Cardiac fibroblast (primary cell): ENCODE measurements at places on chromosomes 2 and 18.
A peak's percentile ranks its signal among the peaks of the same experiment; 100 is the strongest.

GRCh38 chr2:191611614-191612013 lies 66.3 kb upstream of the NABP1 start:
- no peak for DNase-seq

DNA sequence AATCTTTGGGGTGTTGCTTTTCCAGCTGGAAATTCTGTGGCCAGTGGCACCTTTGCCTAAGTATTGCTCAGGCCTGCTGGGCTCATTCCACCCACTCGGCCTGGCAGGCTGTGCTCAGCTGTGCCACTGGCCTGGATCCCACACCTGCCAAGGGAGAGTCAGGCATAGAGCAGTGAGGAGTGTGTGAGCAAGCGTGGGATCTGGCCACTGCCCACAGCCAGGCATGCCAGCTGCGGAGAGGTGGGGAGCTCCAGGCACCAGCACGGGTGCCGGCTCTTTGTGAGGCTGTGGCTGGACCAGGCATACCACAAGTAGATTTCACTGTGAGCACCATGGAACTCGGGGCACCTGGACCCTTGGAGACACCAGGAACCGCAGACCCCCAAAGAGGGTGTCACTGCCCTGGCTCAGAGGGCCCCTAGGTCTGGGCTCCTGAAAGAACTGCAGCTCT lies 118.1 kb upstream of the MAP2 start:
- no peak for DNase-seq

- DNase-seq: peak; percentile 43
Observed at GRCh38 chr2:127486247-127487058, 39.8 kb downstream of the IWS1 start.

GRCh38 chr2:29444150-29444549 lies 328.9 kb downstream of the CLIP4 start:
- no peak for DNase-seq

DNA sequence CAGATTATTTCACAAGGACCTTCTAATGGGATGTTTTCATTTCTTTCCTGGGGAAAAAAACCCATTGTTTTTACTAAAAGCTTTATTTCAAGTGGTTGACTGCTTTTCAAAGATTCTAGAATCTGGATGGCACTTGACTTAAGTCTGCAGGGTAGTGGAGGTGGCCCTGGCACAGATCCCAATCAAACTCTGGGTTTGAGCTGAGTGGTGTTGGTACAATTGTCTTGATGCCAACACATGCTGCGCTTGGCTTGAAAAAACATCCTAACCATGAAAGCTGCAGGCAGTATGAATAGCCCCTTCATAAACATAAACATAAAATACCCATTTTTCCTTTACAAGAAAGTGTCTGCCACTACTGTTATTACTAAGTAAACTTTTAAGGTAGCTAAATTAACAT lies 3.6 kb downstream of the PAPOLG start:
- no peak for DNase-seq

GRCh38 chr18:35856178-35856577 lies 116.3 kb upstream of the RMP24 start:
- DNase-seq: no peak

GRCh38 chr2:180778291-180778690 lies 202.1 kb upstream of the UBE2E3 start:
- DNase-seq: no peak

DNA sequence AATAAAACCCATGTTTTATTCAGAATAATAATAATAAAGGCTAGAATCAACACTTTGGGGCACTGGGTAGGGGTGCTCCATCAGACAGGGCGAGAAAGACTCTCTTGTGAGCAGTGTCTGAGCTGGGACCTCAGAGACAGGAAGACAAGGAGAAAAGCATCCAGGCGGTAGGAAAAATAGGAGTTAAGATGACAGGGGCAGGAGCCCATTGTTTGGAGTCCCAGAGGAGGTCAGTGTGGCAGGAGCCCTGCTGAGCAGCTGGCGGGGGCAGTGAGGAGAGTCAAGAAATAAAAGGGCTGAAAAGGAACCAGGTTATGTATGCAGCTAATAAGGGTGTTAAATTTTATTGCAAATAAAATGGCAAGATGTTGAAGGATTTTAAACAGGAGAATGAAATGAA lies 457.4 kb downstream of the FBXO15 start:
- no peak for DNase-seq

GRCh38 chr2:128986026-128986715 lies 667.5 kb upstream of the HS6ST1 start:
- DNase-seq: no peak

DNA sequence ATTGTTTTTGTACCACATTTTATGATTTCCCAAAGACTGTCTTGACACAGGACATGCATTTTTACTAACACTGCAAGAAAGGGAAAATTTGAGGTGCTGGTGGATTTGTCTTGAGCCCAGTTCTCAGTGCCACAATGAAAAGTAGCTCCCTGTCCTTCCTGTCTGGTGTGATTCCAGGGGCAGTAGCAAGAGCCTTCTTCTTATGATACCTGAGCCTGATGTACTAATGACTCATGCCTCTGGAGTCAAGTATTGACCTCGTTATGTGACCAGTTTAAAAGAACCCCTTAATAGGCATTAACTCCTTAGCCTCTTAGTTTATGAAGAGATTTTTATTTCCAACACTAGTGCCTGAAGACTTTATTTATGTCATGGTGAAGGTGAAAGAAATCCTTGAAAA lies 728.6 kb downstream of the SLC4A3 start:
- DNase-seq: no peak

DNA sequence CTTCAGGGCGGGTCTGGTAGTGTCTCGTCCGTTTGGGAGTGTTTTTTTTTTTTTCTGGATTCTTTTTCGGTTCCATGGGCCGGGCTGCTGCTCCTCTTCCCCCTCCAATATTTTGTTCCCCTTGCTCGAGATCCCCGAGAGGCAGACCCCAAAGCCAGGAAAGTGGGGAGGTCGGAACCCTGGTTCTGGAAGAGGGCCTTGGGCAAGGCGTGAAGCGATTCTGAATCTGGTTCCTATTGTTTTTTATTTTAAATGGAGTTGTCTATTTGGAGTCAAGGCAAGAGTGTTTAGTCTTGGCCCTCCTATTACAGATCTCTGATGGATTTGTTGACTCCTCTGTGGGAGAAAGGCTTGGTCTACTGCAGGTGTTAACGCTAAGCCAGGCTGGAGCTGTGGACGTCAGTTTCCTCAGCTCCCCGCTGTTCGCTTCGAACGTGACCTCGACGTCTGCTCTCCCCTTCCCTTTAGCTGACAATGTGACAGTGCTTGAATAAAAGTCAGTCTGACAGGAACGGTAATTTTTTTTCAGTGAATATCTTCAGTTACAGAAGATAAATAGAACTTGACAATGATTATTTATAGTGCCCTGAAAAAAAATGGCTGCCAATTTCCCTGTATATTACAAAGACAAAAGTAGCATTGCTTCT lies 683 bp upstream of the DNAJC27 start:
- peak; percentile 52 for DNase-seq

DNA sequence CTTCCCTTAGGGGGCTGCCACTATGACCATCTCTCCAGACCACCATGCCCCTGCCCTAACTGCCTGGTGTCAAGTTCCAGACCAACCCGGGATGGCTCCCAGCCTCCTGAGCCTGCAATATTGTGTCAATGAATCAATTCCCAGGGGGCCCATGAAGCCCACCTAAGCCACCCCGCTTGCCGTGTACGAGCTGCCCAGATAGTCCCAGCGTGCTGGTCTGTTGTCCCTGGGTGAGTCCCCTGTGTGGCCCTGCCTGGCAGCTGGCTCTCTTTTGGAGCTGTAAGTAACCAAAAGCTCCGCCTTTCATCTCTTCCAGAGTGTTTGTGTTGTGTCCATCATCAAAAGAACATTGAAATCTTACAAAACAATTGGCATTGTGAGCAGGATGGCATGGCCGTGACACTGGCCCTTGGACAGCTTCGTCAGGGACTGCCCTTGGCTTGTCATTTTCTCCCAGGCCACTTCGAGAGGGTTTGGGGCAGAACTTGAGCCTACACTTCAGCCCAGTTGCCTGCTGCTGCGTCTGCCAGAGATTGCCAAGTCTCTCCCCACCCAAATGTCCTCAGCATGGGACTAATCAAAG lies 11.3 kb upstream of the MAL start:
- DNase-seq: no peak

GRCh38 chr2:25521665-25522387 lies 151.6 kb downstream of the DTNB start:
- peak; percentile 89 for DNase-seq

DNA sequence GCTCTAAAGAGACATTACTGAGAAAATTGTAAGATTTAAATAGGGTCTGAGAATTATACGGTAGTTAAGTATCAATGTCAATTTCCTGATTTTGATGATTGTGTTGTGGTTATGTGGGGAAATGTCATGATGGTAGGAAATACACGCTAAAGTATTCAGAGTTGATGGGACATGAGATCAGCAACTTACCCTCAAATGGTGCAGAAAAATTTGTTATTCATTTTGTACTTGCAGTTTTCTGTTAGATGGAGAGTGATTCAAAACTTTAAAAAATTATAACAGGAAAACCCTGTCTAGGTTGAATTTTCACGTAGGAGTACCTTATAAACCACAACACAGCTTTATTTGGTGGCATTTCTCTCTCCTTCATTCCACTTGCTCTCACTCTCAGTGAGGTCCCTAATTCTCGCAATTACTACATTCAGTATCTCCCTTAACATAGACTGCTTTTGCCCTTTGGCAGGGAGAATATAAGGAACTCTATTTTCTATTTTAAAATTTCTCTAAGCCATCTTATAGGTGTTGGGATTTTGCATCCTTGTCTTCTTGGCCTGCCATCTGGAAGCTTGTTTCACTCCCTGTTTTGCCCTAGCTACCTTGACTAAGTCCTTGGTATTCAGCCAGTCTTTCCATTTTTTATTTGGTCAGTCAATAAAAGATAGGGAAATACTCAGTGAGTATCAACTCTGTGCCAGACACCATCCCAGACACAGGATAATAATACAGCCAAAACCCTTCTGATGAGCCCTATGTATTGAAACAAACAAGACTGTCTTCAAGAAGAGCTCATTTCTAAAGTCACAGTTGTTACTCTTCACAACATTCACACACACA lies 550.6 kb upstream of the ACVR2A start:
- DNase-seq: no peak

DNA sequence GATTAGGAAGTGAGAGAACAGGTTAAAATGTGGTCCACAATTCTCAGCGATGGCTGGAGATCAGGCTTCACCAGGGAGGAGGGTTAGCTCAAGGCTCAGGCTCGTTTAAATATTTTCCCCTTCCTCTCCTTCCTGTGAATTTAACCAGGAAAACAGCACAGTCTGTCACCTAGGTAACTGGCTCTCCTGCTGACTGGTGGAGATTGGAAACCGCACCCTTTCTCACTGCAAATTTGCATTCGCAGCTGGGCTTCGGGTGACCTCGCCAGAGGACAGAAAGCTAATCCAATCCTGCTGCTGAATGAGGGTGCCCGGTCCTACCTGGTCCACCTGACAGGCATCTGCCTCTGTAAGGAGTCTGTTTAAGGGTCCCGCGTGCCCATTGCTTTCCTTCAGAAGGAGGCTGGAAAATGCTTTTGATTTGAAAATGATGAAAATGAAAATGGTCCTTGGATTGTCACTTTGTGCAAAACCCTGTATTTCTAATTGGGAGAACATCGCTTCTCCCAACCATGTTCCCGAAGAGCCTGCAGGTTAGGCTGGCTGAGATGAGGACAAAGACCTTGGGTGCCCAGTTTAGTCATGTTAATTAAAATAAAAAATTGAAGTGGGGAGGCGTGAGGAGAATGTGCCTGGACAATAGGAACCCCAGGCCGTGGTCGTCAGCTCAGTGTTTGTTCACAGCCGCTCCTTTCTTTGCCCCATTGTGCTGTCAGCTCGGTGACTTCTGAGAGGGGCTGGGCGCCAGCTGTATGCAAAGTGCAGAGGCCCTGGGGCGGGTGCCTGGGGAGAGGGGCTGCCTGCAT lies 43.4 kb upstream of the MTCL1 start:
- DNase-seq: peak; percentile 32

- DNase-seq: no peak
Observed at GRCh38 chr2:54949431-54949830, 100.8 kb downstream of the RTN4 start.

- DNase-seq: no peak
Observed at GRCh38 chr18:37637478-37637850, 71.9 kb upstream of the CELF4 start.

DNA sequence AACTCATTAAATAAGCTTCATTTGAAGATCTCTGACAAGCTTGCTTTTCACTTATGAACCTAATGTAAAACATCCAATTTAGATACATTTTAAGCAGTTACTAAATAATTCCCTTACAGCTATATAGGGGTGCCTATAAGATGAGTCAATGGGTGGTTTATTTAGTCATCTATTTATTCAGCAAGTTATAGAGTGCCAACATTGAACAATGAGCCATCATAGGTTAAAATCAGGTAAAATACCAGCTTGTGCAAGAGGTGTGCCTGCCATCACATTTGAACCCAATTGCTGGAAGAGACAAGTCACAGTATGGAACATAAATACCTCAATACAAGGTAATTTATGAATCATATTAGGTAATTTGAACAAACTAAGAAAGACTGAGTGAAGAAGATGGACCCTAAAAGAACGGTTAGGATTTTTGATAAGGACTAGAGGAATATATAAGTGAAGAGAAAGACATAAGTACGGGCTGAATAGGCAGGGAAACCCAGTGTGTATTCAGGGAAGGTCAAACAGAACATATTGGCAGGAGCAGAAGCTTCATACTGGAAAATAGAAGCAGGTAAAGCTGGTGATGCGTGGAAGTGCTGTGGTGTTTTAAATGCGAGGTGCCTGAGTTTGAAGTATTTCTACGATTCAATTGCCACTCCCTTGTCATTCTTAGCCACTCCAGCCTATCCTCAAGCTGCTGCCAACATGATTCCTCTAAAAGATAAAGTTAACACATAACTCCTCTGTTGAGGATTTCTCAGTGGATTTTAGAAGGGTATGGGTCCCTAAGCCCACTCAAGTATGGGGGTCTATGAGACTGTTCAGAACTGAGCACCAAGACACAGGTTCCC lies 18.9 kb upstream of the STAT4 start:
- DNase-seq: no peak

DNA sequence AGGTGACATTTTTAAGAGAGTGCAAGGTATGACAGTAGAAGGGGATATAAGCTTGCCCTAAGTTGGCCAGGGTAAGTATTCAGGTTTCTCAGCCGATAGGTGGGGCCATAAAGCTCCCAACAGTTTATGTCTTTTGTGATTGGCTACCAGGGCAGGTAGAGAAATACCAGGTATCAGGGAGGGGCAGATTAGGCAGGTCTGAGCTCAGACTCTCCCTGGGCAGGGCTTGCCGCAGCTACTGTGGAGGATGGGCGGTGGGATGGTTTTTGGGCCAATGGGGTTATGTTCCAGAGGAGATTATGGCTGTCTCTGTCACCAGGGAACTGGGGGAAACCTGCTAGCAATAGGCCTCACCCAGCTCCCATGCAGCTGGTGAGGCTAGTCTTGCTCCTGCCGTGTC lies 211.6 kb downstream of the PTH2R start:
- no peak for DNase-seq

DNA sequence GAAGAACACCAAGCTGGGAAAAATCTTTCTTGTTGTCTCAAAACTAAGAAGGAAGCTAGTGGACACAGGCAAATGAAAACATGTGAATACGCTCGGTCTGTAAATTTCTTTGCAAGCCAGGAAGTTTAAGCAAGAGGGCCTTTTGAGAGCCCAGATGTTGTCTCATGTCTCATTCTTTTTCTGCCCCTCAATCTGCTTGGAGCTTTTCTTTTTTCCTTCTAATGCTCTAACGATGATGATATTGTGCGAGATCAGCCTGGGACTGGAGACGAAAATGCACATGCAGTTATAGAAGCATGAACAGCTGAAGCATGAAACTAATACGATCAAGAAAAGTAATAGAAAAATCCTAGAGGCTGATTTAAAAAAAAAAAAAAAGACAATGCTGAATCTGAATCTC lies 138.6 kb upstream of the CHAC2 start:
- DNase-seq: no peak
